ENCODE measurements at places on chromosomes 7 and 10.

- no peak for DNase-seq
These were observed 18.0 kb upstream of the NUDCD3 start for GRCh38 chr7:44508328-44509030.

DNA sequence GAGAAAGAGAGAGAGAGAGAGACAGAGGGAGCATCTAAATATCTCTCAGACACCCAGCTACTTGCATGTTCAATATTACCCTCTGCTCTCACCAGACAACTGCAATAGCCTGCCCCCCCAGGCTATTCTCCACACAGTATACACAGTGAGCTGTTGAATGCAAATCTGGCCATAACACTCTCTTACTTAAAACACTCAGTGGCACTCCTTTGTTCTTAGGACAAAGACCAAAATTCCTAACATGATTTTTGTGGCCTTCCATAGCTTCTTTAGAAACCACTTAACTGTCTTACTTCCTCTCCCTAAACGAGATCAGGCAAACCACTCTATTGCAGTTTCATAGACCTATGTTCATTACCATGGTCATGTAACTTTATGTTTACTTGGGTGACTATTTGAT, 903.6 kb upstream of the AUTS2 start:
- no peak for DNase-seq

DNA sequence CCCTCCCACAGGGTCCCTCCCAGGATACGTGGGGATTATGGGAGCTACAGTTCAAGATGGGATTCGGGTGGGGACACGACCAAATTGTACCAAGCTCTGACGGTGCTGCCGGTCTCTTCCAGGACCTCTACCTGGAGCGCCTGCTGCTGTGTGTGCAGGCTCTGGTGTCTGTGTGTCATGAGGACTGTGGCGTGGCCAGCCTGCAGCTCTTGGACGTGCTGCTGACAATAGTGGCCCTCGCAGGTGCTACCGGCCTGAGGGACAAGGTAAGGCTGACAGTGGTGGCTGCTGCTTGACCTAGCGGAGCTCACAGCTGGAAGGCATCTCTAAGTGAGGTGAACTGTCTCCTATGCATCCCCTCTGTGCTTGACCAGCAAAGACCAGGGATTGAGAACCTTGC, 34.5 kb upstream of the PRKAR1B start:
- no peak for DNase-seq

GRCh38 chr7:157386979-157387800, 50.4 kb downstream of the DNAJB6 start:
- peak; percentile 35 for DNase-seq

- no peak for DNase-seq
These were observed 90.1 kb upstream of the ARMC3 start for GRCh38 chr10:22837771-22838170.

DNA sequence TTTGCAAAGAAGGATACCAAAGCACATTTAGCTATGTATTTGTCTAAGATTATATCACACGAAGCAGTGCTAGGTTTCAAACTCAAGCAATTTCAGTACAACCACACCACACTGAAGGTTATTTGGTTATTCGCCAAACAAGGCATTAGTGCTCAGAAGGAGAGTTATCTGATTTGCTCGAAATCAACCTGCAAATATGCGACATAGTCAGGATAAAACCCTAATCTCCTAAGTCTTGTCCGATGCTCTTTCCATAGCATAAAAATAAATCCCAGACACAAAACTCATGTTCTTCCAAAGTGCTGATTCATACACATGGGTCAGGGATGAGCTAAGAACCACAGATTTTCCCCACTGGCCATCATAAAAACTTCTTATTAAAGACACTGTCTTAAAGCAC, 1288.0 kb upstream of the SORCS1 start:
- DNase-seq: no peak

DNA sequence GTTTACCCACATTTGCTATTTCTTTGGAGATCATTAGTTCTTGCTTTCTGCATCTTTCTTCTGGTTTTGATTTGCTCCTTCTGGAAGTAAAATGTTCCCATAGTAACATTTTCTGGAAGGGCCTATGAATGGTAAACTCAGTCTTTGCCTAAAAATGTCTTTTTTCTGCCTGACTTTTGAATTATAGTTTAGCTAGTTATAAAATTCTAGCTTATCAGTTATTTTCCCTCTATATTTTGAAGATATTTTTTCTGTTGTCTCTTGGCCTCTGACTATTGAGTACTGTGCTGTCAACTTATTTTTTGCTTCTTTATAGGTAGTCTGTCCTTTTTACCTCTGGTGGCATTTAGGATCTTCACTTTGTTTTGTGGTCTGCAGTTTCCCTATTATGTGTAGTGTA, 21.6 kb upstream of the MTURN start:
- DNase-seq: no peak

GRCh38 chr10:71319042-71319799, at the start of gene SLC29A3:
SLC29A3 (plus strand) TSS chr10:71319259; CDS start chr10:71319310, 51 bp downstream.
- DNase-seq: peak; percentile 96

GRCh38 chr7:2336626-2337299, 17.9 kb upstream of the EIF3B start:
- no peak for DNase-seq

GRCh38 chr7:55188590-55189138, 169.8 kb downstream of the EGFR start:
- no peak for DNase-seq

DNA sequence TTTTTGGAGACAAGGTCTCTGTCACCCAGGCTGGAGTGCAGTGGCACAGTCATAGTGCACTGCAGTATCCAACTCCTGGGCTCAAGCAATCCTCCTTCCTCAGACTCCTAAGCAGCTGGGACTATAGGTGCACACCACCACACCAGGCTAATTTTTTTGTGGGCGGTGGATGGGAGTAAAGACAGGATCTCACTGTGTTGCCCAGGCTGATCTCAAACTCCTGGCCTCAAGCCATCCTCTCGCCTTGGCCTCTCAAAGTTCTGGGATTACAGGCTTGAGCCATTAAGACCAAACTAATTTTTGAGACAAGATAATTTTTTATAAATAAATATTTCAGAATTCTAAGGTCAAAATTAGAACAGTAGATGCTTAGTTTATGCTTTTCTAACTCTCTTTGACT, 80.8 kb upstream of the CAPZA2 start:
- DNase-seq: no peak

DNA sequence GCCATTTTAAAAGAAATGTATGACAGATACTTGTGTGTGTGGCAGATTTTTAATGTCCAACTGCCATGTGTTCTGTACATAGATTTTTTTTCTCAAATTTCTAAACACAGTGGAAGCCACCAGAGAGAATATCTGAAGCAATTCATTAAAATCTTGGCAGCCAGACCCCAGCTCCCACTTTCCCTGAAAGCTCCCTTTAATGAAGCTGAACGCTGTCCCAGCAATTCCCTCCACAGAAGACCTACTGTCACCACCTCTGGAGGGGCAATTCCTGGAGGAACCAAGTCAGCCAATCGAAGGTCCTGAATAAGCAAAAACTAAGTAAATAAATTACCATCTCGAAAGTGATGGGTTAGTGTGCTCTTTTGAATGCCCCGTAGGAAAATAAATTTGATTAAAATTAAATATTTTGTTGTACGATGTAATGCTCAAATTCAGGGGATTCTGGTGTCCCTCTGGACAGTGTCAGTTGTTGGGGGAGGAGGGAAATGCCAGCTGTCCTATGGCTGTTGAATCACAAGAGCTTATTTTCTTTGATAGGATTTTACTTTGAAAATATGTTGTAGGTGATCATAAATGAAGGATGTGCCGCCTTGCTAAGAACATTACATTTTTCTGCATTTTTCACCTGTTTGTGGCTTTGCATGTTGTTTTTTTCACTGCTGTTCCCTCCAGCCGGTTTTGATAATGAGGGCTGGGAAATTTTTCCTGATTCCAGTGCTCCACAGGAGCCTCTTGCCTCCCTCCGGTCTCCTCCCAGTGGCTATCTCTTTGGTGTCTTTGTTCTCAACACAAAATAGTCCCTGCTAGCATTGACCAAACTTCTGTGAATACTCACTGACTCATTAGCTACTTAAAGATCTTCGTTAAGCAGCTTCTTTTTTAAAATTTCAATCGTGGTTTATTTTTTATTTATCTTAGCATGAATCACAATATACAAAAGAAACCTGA, 9.2 kb upstream of the GSAP start:
- DNase-seq: no peak

DNA sequence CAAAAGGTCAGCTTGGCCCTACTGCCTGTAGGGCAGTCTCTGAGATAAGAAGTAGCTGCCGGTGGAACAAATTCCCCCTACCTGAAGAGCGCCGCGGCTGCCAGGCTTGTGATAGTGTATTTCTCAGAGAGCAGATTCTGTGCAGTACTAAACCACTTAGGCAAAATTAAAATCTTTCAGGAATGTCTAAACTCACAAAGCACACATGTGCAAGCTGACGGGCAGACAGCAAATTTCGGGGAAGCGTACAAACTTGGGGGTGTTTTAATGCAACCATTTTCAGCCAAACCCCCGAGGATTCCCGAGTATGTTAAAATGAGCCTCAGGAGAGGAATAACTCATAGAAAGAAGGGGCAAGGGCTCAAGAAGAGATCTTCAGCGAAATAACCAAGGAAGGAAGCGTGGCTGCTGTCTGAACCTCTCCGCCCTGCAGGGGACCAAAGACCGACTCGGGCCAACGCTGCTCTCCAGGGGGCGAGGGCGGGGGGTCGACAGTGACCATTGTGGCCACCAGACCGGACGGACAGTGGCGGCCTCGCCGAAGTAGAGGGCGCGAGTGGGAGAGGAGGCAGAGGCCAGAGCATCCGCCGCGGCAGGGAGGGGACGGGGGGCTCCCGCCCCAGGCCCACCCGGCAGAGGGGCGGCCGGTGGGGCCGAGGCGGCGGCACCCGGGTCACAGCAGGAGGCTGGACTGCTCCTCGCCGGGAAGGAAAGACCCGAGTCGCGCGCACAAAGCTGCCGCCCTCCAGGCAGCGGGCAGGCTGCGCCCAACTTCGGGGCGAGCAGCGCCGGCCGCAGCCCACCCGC, 819 bp downstream of the HYCC1 start:
- peak; percentile 40 for DNase-seq

DNA sequence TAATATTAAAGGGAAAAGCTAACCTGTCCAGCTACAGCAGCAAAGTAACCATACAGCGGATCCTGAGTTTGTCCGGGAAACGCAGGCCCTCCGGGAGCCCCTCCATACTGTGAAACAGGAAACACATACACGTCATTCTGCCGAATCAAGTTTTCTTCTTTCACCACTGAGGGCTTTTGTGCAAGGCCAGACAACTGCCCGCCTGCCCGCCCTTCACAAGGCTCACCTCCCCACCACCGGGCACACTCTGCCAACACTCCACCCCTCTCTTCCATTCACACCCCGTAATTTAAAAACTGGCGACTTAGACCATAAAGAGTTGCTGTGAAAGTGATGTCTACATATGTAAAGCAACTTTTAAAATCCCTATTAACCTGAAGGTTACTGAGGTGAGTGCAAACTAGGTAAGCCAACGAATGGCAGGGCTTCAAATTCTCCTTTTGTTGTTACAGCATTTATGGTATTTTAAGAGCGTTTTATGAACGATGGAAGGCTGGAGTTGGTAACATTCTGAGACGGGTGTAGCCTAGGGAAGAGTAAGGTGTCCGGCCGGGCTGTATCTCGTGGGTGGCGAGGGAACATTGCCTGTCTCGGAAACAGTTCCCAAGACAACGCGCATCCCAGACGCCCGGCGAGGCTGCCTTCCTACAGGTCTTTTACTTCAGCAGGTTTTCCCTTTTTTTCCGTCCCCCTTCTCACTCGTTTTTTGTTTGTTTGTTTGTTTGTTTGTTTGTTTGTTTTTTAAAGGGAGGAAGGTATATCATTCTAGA, 817 bp downstream of the SRI start:
- DNase-seq: peak; percentile 12

DNA sequence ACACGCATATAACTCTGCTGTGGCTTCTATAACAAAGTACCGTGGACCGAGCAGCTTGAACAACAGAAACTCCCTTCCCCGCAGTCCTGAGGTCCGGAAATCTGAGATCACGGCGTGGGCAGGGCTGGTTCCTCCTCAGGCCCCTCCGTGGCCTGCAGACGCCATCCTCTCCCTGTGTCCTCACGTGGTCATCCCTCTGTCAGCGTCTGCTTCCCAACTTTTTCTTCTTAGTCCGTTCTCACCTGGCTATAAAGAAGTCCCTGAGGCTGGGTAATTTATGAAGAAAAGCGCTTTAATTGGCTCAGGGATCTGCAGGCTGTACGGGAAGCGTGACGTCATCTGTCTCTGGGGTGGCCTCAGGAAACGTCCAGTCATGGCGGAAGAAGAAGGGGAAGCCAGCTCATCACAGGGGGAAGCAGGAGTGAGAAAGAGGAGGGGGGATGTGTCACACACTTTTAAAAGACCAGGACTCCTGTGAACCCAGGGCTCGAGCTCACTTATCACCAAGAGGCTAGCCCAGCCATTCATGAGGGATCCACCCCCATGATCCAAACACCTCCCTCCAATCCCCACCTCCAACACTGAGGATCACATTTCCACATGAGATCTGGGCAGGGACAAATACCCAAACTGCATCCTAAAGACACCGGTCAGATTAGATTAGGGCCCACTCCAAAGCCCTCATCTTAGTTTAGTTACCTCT, 91.2 kb upstream of the INSIG1 start:
- no peak for DNase-seq

DNA sequence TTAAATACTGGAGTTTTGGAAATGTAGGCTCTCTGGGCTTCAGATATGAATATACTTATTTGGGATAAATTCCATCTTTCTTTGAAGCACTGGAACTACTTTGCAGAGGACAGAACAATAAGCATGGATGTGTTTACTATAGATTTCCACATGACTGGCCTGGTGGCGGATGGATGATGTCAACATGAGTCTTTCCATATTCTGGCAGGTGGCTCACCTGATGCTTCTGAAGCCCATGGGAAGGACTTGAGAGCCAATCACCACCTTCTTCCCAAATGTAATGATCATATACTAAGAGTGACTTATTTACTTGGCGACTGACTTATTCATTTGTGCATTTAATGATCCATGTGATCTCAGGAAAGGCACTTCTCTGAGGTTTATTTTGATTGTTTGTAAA, 110.5 kb downstream of the FANK1 start:
- DNase-seq: no peak

DNA sequence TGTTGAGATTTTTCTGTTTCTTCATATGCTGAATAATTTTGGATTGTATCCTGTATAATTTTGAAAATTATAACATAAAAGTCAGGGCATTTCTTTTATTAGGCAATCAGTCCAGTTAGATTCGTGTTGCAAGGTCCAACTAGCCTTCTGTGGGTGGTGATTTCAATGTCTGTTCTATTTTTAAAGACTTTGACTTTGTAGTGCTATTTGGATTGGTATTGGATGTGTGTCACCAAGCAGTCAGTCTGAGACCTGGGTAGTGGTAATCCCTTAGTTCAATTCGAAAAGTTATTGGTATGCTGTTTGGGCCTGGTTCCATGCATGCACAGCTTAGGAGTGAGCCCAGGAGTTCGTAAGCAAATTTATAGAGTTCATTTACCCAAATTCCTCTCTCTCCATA, 82.2 kb downstream of the EPDR1 start:
- DNase-seq: no peak
